ENCODE measurements at places on chromosomes 11 and 22. TPM values are rescaled to one million over a fixed set of nuclear protein-coding genes. Genes with fewer than 3 reads are reported as not detected.

DNA sequence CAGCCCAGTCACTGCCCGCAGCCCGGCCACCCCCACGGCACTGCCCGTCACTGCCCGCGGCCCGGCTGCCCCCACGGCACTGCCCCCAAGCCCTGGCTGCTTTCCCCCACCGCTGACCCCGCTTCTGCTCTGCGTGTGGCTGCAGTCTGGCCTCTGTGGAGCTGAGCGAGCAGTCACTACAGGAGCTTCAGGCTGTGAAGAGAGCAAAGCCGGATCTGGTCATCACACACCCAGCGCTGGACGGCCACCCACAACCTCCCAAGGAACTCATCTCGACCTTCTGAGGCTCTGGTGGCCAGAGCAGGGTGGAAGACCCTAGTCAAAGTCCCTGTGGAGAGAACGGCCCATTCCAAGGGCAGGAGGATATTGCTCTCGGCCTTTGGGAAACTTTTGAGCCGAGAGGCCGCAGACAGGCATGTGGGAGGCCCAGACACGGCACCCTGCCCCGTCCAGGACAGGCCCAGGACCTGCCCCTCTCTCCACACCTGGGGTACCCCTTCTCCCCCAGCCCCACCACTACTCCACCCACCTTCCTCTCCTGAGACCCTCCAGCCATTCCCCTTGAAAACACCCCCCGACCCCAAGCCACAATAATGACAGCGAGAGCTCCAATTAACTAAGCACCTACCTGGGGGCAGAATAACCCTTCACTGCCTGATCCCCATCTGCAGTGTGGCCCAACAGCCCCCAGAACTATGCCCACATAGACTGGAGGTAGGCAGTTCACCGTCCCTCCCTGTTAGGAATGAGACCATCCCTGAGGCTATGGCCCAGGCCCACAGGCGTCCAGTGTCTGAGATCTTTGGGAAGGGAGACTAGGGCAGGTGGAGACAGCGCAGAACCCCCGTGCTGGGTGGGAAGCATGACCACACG lies 3.7 kb upstream of the PGGHG start:
- no peaks in the 10 kb centered on the region for H3K27me3 ChIP-seq
- peaks cover 15% of the 10 kb centered on the region for H3K4me1 ChIP-seq
- DNase-seq: no peak

- no peaks in the 10 kb centered on the region for H3K27me3 ChIP-seq
- H3K4me1 ChIP-seq: no peaks in the 10 kb centered on the region
- no peak for DNase-seq
- no peak overlapping the region for H3K4me3 ChIP-seq
- no peak overlapping the region for H3K27ac ChIP-seq
- no peaks in the 10 kb centered on the region for H3K36me3 ChIP-seq
Measured at GRCh38 chr22:29528144-29528543, 25.4 kb downstream of the THOC5 start.

DNA sequence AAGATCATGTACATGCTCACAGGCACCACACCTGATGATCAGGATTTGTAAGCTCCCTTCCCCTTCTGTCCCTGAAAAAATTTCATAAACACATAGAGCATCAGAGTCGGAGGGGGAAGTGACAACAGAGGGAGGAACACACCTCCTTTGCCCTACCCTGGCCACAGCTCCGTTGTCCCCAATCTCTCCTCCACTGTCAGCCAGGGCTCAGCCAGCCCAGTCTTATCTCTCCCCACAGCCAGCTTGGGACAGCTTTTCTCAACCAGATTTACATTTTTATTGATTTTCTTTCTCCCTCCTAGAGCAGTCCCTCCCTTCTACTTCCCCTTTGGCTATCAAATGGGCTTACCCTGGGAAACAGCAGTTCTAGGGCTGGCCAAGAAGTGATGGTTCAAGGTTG lies 32.1 kb upstream of the TPBGL start:
- H3K4me1 ChIP-seq: peaks cover 9% of the 10 kb centered on the region
- H3K4me3 ChIP-seq: no peak overlapping the region
- no peak overlapping the region for H3K27ac ChIP-seq
- H3K27me3 ChIP-seq: no peaks in the 10 kb centered on the region
- no peaks in the 10 kb centered on the region for H3K36me3 ChIP-seq
- no peak for DNase-seq

GRCh38 chr11:7546324-7546791 lies 32.6 kb downstream of the PPFIBP2 start:
- no peak overlapping the region for H3K4me3 ChIP-seq
- H3K4me1 ChIP-seq: peaks cover 14% of the 10 kb centered on the region
- H3K27ac ChIP-seq: no peak overlapping the region

DNA sequence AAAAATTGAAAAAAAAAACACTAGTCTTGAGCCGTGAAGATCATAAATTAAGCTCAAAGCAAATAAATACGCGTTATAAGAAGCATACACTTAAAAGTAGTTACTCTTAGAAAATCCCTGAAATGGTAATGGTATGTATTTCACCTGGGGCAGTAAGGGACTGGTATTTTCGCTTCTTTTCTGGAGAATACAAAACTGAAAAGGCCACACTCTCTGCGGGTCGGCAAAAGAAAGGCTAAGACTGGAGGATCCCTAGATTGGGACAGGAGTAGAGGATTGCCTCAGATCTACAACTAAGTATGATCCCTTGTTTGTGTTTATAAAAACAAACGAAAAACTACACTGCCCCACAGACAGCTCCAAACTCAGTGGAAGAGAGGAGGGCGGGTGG lies 617 bp downstream of the TSG101 start:
- peaks cover 21% of the 10 kb centered on the region for H3K4me1 ChIP-seq
- H3K27ac ChIP-seq: peak overlapping the region; percentile 97
- no peaks in the 10 kb centered on the region for H3K27me3 ChIP-seq
- DNase-seq: no peak

DNA sequence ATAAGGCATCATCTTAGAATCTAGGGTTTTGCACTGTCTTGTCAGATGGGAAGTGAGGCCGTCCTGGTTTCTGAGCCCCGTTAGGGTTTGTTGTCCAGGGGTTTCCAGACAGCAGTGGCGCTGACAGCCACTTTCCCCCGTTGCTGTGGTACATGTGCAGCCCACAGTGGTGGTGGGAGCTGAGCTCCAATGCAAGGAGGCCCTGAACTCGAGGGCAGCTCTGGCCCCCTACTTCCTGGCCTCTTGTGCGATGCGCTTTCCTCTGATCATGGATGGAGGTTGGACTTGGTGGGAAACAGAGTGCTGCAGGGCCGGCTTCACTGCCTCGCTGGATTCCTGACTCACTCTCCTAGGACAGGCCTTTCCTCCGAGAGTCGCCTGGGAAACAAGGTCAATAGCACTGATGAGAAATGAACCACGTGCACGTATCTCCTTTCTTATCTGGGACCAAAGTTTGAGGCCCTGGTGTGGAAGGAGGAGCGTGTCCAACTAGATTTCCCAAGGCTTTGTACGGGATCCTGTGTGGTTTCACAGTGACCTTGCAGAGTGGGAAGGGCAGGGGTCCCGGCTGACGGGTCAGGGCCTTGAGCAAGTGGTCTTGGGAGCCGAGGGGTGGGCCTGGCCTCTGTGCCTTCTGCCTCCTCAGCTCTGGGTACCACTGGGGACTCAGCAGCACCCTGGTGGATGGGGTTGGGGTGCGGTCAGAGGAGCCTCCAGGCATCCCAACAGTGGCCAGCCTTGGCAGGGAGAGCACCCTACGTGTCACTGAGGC lies 3.7 kb downstream of the PHRF1 start:
- H3K27me3 ChIP-seq: no peaks in the 10 kb centered on the region
- no peak overlapping the region for H3K4me3 ChIP-seq
- no peaks in the 10 kb centered on the region for H3K36me3 ChIP-seq
- peak; percentile 76 for DNase-seq

DNA sequence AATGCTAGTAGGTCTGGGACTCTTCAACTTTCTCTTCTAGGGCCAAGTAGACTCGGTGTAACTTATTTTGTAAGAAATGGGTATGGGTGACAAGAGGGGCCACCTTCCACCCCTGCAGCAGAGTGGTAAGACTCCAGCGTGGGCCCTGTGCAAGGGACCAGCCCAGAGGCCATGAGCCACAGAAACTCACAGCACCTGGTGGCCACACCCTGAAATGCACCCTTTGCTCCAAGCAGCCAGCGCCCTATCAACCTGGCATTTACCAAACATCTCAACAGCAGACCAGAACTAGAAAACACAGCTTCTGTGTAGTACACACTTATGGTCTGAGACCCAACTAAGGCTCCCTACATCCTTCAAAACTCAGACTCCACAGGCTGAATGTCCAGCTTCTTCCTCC lies 5.7 kb downstream of the CDCA5 start:
- H3K4me1 ChIP-seq: no peaks in the 10 kb centered on the region
- H3K27me3 ChIP-seq: no peaks in the 10 kb centered on the region
- no peak overlapping the region for H3K27ac ChIP-seq
- peak; percentile 76 for DNase-seq
- H3K36me3 ChIP-seq: no peaks in the 10 kb centered on the region
- H3K4me3 ChIP-seq: no peak overlapping the region

DNA sequence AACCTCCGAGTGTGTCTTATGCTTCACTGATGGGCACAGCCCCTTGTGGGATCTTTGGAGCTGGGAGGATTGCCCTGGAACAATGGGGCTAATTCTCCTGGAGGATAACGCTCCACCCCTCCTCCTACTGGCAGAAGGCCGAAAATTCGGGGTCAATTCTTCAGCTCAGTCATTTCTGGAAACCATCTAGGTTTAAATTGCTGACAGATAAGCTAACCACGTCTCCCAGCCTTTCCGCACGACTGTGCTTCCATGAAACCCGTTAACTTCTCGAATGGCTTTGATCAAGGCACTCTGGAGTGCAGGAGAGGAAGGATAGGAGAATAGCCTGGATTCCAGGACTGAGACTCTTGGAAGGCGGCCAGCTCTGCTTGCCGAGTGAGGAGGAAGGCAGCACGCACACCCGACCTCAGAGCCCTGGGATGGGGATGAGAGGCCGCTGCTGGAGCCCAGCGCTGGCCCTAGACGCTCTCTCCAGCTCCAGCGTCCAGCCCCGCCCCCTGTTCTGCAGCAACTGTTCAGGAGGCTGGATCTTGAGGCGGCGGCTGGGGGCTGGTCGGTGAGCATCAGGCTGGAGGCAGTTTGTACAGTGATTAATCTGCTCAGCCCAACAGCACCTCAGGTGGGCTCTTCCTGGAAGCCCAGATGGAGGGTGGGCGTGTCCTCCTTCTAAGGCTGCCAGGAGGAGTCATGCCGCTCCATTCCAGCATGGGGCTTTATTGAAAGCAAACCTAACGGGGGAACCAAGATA lies 176.7 kb upstream of the NCAM1 start:
- H3K27ac ChIP-seq: no peak overlapping the region
- peaks cover 4% of the 10 kb centered on the region for H3K4me1 ChIP-seq
- no peak overlapping the region for H3K4me3 ChIP-seq
- no peaks in the 10 kb centered on the region for H3K27me3 ChIP-seq

DNA sequence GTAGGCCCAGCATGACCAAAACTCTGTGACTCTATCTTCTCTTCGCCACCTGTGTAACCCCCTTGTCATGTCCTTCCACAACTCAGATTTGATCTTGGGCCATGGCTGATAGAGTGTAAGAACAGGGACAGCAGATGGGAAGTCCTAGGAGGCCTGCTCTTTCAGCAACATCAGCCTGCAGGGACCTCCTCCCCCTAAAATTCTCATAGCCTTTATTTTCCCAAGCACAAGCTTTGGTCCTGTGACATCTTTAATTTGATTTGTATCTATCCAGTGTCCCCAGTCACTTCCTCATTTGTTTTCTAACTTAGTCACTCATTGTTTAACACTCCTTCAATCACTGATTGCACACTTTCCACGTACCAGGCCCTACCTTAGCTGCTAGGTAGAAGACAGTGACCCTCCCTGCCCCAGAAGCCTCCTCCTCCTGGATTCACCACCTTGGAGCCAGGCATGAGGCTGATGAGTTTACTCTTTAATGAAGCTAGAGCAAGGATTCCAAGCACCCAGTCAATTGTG lies 5.3 kb downstream of the UBQLN3 start:
- no peak for DNase-seq
- H3K36me3 ChIP-seq: no peaks in the 10 kb centered on the region
- H3K4me3 ChIP-seq: no peak overlapping the region
- H3K27ac ChIP-seq: no peak overlapping the region
- H3K4me1 ChIP-seq: no peaks in the 10 kb centered on the region

DNA sequence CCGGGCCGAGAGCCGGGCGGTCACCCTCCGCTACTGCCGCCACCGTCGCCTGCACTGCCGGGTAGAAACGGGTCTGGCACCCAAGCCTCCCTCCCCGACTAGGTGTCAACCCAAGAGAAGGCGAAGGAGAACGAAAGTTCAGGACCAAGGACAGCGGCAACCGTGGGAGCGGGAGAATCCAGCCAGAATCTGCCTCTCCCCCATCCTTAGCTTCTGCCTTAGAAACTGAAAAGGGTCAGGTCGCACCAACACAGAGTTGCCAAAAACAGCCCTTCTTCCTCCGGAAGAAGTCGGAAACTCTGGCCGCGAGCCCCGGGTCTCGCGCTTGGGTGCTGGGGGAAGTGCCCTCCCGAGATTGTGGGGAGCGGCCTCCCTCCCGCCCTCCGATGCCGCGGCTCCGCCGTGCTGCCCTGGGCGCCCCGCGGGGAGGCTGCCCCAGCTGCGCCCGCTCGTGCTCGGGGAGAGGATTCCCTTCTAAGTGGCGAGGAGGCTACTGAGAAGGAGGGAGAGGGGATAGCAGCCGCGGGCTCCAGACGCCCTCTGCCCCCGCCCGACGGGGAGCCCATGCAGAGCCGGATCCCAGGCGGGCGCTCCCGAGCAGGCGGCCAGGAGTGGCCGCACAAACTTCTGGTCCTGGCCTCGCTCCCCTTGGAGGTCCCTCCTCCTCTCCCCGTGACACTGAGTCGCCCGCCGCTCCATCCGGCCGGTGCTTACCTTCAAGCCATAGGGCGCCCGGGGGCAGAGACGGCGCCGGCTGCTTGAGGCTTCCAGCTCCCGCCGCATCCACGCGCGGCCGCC lies 637 bp downstream of the DRD2 start:
- peaks cover 63% of the 10 kb centered on the region for H3K27me3 ChIP-seq
- DNase-seq: peak; percentile 92
- no peak overlapping the region for H3K27ac ChIP-seq
- H3K36me3 ChIP-seq: no peaks in the 10 kb centered on the region
- peak overlapping the region; percentile 13 for H3K4me3 ChIP-seq

- H3K36me3 ChIP-seq: no peaks in the 10 kb centered on the region
- H3K27ac ChIP-seq: no peak overlapping the region
- no peaks in the 10 kb centered on the region for H3K27me3 ChIP-seq
- H3K4me3 ChIP-seq: no peak overlapping the region
- peak; percentile 78 for DNase-seq
Measured at GRCh38 chr22:29625090-29625825, 21.8 kb downstream of the NF2 start.

- no peaks in the 10 kb centered on the region for H3K27me3 ChIP-seq
- H3K4me3 ChIP-seq: no peak overlapping the region
- H3K4me1 ChIP-seq: no peaks in the 10 kb centered on the region
- H3K27ac ChIP-seq: no peak overlapping the region
- no peaks in the 10 kb centered on the region for H3K36me3 ChIP-seq
Measured at GRCh38 chr11:3885855-3886254, 30.4 kb downstream of the STIM1 start.

The PNPLA2 gene
- 12.9 TPM for total RNA-seq

The RIBC2 gene
- 0.48 TPM for total RNA-seq

The LMO1 gene
- 0.68 TPM for total RNA-seq

The NLRP14 gene
- total RNA-seq: 0.40 TPM

The PATZ1 gene
- total RNA-seq: 25.1 TPM

The RCOR2 gene
- 4.4 TPM for total RNA-seq

The KCNQ1 gene
- total RNA-seq: 4.0 TPM

Measured in hepatocyte (in vitro differentiated cells).